Activated CD4-positive, alpha-beta T cell treated with anti-CD3 and anti-CD28 coated beads for 36 hours (primary cell): ENCODE measurements at places on chromosomes 6 and 20. TPM values are rescaled to one million over a fixed set of nuclear protein-coding genes. Genes with fewer than 3 reads are reported as not detected.

DNA sequence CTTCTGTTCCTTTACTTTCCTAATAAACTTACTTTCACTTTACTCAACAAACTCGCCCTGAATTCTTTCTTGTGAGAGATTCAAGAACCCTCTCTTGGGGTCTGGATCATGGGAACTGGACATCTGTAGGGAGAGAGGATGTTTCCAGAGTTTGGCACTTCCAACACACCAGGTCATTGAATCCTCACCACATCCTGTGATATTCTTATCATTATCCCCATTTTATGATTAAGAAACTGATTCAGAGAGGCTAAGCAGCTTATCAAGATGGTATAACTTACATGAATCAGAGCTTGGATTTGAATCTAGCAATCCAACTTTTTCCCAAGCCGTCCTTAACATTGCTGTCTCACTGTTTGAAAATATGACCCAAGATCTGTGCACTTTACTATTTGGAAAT is 15.5 kb downstream of the PPIL6 start:
- no peaks in the 10 kb centered on the region for H3K36me3 ChIP-seq
- no peak overlapping the region for H3K27ac ChIP-seq
- no peaks in the 10 kb centered on the region for H3K27me3 ChIP-seq
- no peak overlapping the region for H3K4me3 ChIP-seq

DNA sequence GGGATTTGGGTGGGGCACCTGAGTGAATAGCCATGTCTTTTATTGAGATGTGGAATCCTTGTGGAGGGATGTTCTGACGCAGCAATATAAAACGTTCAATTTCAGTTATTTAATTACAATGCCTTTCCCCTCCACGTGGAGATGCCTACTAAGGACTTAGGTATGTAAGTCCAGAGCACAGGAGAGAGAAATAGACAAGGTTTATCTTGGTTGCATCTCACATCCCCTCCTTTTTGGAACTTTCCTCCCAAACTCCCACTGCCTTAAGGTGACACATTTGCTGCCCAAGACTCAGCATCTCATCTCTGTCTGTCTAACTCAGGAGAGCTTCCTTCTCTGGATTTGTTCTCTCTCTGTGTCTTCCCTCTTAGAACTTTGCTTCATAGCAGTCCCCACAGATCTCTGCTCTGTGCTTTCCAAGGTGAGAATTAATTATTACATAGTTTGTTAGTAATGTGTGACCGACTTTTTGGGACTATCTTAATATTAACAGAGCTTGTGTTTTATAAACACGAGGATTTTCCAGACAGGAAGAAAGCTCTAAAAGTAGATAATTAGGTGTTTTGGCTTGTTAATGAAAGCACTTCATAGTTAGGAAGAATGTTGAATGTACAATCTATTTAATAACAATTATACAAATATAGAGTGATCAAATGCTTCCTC is 52.6 kb downstream of the COL19A1 start:
- no peak overlapping the region for H3K27ac ChIP-seq
- DNase-seq = no peak
- H3K4me1 ChIP-seq = peaks cover 6% of the 10 kb centered on the region

DNA sequence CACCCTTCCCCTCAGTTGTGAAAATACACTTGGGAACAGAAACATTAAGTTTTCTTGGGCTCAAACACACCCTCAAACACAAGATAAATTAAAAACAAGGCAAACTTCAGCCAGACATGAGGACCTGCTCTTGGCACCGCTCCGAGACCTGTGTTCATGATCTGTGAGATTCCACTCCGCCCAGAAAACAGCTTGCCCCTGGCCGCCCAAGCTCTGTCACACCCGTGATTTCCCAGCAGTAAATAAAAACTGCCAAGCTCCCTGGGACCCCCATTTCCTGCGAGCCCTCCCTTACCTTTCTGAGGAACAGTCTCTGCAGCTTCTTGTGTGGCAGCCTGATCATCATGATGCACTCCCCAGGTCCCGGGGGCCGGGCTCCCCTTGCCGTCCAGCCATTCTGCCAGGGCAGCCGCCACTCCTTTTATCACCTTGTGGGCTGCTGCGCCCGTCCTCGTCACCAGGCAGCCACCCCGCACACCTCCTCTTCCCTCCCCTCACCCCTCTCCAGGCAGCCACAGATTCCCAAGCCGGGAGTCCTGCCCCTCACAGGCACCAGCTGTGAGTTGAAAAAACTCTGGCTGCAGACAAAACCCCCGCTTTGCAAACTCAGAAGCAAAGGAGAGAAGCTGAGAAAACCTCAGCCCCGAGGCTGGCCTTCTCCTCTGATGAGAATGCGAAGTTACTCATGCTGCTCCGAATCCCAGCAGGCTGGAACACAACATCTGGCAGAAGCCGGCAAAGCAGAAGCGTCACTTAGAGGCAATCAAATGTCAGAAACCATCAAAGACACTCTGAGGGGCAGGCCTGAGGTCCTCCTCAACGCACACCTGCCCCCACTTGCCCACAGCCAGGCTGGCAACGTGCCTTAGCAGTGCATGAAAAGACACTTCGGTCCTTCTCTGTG is 130.4 kb upstream of the RPS6KA2 start:
- peak overlapping the region; percentile 55 for H3K4me3 ChIP-seq
- peak; percentile 57 for DNase-seq
- peaks cover 10% of the 10 kb centered on the region for H3K27me3 ChIP-seq
- H3K36me3 ChIP-seq = no peaks in the 10 kb centered on the region
- peaks cover 39% of the 10 kb centered on the region for H3K4me1 ChIP-seq
- H3K27ac ChIP-seq = peak overlapping the region; percentile 35

DNA sequence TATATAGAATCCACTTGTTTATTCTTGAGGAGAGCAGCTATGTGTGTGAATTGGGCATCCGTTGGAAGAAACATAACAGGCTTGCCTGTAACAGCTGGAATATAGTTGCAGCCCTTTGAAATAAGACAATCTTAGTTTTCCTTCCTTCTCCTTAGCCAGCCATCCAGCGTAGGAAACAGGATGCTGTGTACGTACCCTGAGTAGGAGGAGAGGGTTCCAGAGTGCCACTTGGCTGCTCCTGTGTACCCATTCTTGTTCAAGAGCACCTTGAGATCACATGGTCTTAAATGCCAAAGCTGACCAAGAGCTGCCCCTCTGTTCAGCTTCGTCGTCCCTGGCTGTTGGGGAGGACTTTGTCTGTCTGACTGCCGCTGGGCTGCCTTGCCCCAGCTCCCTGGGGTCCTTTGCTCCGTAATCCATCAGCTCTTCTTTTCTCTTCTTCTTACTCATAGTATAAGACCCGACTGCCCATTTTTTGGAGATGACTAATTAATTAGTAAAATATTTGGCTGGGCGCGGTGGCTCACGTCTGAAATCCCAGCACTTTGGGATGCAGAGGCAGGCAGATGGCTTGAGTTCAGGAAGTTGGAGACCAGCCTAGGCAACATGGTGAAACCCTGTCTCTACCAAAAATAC is 49.0 kb downstream of the RREB1 start:
- no peak overlapping the region for H3K4me3 ChIP-seq
- DNase-seq = no peak
- H3K27ac ChIP-seq = peak overlapping the region; percentile 1
- H3K27me3 ChIP-seq = no peaks in the 10 kb centered on the region

- peaks cover 7% of the 10 kb centered on the region for H3K27me3 ChIP-seq
- no peak overlapping the region for H3K4me3 ChIP-seq
- H3K27ac ChIP-seq = no peak overlapping the region
- no peaks in the 10 kb centered on the region for H3K36me3 ChIP-seq
- no peak for DNase-seq
Observed at GRCh38 chr6:148316308-148316707, 26.3 kb upstream of the SASH1 start.

GRCh38 chr6:155079985-155080452 is 84.9 kb downstream of the TIAM2 start:
- peaks cover 2% of the 10 kb centered on the region for H3K27me3 ChIP-seq
- no peak overlapping the region for H3K4me3 ChIP-seq
- DNase-seq = peak; percentile 38
- H3K27ac ChIP-seq = no peak overlapping the region

- H3K27me3 ChIP-seq = peaks cover 2% of the 10 kb centered on the region
- no peak overlapping the region for H3K27ac ChIP-seq
- no peaks in the 10 kb centered on the region for H3K4me1 ChIP-seq
- H3K36me3 ChIP-seq = no peaks in the 10 kb centered on the region
- H3K4me3 ChIP-seq = no peak overlapping the region
Observed at GRCh38 chr6:165486183-165487137, 176.6 kb downstream of the PDE10A start.

DNA sequence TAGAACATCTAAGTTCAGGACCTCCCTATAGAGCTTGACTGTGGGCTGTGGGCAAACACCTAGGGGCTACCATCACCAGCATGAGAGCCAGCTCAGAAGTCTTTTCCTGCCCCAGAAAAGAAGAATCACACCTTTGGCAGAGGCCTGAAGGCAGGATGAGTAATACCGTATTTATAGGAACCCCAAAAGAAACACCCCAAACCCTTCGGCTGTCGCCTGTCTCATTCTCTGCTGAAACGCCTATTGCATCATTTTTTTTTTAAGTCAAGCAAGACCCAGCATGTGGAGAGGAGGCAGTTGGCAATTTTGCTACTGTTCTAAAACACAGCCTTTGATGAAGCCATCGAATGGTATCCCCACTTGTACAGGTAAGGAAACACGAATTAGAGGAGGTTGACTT is 436.4 kb downstream of the TFAP2A start:
- no peaks in the 10 kb centered on the region for H3K36me3 ChIP-seq
- H3K27ac ChIP-seq = no peak overlapping the region
- DNase-seq = no peak
- no peak overlapping the region for H3K4me3 ChIP-seq

GRCh38 chr6:147506704-147507114 is 1.8 kb upstream of the SAMD5 start:
- peaks cover 12% of the 10 kb centered on the region for H3K4me1 ChIP-seq
- peak; percentile 82 for DNase-seq
- H3K4me3 ChIP-seq = no peak overlapping the region
- H3K36me3 ChIP-seq = no peaks in the 10 kb centered on the region
- H3K27me3 ChIP-seq = peaks cover 54% of the 10 kb centered on the region

DNA sequence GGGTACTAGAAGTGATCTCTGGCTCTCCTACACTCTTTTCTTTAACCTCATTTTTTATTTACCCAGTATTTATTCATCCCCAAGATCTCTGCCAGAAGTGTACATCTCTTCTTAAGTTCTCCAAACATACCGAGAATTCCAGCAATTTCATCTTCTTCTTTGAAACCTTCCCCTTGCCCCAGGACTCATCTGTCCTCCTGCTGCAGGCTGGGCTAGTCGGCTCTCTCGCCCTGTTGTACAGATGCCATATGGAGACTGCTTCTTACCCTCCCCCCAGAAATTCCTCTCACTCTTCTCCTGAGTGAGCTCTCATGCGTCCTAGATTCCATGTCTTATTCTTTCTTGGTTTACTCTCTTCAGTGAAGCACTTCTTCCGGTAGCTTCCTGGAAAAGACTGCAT is 21.9 kb upstream of the PNRC1 start:
- no peak for DNase-seq
- no peaks in the 10 kb centered on the region for H3K27me3 ChIP-seq
- no peak overlapping the region for H3K27ac ChIP-seq
- H3K36me3 ChIP-seq = no peaks in the 10 kb centered on the region

DNA sequence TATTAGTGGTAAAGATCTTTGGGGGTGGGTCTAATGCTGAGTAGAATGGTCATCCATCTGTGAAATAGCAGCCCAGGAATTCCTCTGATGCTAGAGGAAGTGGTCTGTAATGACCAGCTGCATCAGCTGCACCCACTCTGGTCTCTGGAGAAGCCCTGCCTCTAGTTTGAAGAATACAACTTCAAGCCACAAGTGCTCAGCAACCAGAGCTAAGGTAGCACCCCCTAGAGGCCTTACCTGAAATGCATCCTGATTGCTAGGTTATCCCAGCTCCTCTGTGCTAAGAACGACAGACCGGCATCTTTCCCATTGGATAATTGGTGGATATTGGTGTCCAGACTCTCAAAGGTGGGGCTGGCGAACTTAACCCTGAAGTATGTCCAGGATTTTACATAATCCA is 58.2 kb downstream of the DNAH8 start:
- H3K27me3 ChIP-seq = peaks cover 26% of the 10 kb centered on the region
- H3K4me1 ChIP-seq = peaks cover 4% of the 10 kb centered on the region
- no peaks in the 10 kb centered on the region for H3K36me3 ChIP-seq
- no peak overlapping the region for H3K4me3 ChIP-seq
- H3K27ac ChIP-seq = no peak overlapping the region
- DNase-seq = peak; percentile 46

Gene IYD
- total RNA-seq = not detected

Gene HEY2
- not detected for total RNA-seq

Gene ZFP57
- total RNA-seq = not detected

Gene LBP
- not detected for total RNA-seq
